Mucosa of descending colon (tissue), 3 donors: ENCODE measurements at places on chromosomes 1 and 21. TPM values are rescaled to one million over a fixed set of nuclear protein-coding genes. Genes with fewer than 3 reads are reported as not detected.

CHD5 gene
- total RNA-seq, result 0.17 TPM

FAM72A gene
- 3.1 TPM for total RNA-seq

CLCA4 gene
- 1,343 TPM for total RNA-seq

- DNase-seq, result peak; percentile 54
Measured at GRCh38 chr1:1075148-1075935, 1.2 kb upstream of the RNF223 start.

GRCh38 chr1:22978299-22978698, 5.6 kb upstream of the LACTBL1 start:
- no peak for DNase-seq

DNA sequence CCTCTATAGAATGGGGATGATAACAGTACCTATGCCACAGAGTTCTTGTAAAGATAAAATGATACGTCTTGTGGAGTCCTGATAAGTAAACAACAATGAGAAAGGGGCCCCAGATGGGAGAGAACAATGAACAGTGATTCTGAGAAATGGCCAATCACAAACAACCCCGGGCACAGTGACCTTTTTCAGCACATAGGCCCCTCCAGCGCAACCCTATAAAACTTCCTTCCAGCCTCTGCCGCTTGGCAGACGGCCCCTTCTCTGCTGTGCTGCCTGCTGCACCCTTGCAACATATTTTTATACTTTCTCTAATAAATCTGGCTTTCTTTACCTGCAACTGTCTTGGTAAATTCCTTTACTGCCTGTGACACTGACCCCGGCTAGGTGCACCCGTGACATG, 8.9 kb downstream of the RCAN1 start:
- no peak for DNase-seq

DNA sequence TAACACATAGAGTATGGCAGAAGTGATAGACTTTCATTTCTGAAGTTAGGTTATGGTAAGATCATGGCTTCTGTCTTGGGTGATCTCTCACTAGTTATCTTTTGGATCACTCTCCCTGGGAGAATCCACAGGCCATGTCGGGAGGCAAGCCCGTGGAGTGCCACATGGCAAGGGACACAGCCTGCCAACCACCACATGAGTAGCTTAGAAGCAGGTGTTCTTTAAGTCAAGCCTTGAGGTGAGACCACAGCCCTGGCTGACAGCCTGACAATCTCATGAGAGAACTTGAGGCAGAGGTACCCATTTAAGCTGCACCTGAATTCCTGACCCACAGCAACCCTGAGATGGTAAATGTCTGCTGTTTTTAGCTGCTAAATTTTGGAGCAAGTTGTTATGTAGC, 130.4 kb downstream of the KCNN3 start:
- no peak for DNase-seq
